ENCODE measurements at places on chromosomes 3 and 15. TPM values are rescaled to one million over a fixed set of nuclear protein-coding genes. Genes with fewer than 3 reads are reported as not detected.

The PKM gene
- polyA plus RNA-seq, result 602 TPM

The PLCL2 gene
- polyA plus RNA-seq, result 10.4 TPM

DNA sequence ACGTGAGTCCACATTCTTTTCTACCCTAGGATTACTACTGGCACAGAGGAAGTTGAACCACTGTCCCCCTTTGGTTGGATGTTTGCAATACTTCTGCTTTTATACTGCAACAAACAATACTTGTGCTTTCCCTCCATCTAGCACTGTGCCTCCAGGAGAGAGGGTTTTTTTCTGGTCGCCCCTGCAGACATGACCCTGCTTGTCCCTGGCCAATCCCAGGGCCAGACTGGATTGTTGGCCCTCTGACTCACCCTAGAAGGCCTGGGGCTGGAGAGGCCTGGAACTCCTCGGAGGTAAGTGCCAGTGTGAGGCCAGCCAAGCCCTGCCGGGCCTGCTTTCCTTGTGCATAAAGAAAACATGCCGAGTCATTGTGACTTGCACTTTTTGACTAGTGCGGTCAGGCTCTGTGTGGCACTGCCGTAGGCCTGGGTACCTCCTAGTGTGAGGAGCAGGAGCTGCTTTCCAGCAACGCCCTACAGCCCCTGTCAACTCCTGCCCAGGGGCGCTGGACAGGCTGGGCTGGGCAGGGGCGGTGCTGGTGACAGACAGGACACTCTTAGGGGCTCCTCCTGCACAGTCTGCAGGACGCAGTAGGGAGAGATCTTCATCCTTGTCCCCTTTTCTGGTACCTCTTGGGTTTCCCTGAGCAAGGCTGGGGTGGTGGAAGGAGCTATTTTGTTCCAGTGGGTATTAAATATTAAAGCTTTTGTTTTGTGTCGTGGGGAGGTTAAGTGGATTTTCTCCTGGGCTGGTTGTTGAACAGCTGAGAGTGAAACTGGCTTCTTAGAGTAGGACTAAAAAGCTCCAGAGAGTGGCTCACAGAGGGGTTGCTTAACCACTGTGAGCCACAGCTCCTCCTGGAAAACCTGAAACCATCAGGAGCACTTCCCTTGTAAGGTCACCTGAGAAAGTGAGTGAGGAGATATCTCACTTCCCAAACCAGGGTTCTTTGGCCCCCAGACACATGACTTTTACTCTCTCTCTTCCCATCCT lies 14.4 kb upstream of the TKT start:
- DNase-seq, result peak; percentile 84

DNA sequence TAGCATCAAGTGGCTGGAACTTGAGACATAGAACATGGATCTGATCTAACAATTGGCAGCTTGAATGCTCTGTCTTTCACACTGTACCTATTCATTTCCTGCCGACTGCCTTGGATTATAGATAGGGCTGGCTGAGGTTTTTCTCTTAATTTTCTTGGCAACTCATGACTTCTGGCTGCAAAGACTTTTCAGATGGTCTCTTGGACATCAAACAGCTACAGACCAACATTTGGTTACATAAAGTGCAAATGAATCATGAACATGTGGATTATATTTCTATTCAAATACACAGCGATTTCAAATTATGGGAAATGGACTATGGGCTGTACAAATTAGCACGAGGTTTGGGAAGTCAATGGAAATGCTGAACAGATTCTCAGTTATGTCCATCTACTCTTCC lies 26.2 kb upstream of the IL16 start:
- DNase-seq, result no peak

All from heart left ventricle (tissue), 16 donors.